ENCODE measurements at places on chromosomes 5 and 9.

DNA sequence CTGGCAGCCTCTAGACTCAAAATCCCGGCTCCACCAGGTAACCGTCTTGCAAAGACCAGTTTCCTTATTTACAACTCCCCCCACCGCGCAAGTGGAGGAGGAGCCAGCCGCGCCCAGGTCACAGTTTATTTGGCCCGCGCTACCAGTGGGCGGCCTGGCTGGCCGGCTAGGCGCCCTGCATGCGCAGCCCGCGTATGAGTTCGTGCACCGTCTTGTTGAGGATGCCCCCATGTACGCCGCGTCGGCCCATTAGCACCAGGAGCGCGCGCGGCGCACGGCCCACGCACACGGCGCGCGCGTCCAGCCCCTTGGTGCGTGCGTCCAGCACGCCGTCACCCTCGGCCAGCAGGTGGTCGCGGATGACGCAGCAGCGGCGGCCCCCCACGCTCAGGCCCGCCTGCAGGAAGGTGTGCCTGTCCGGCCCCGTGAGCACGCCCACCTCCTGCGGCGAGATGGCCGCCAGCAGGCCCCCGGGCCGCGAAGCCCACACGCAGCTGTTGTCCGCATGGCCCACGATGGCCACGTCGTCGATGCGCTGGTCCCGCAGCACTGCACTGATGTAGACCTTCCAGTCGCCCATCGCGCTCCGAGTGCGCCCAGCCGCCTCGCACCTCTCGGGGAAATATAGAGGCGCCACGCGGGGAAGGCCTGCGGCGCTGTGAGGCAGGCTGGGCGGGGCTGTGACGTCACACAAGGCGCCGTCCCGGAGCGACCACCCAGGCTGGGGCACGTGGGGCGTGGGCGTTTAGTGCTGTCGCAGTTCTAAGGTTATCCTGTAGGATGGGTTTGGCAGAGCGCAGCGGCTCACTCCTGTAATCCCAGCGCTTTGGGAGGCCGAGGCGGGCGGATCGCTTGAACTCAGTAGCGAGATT lies at the start of gene PFN3:
Gene PFN3 (minus strand): TSS at position 665 of the 872 bp plus-strand sequence. CDS start 85 bp downstream, at position 580.
- DNase-seq: no peak

GRCh38 chr9:21326526-21327139 lies 8.6 kb downstream of the KLHL9 start:
- peak; percentile 61 for DNase-seq

DNA sequence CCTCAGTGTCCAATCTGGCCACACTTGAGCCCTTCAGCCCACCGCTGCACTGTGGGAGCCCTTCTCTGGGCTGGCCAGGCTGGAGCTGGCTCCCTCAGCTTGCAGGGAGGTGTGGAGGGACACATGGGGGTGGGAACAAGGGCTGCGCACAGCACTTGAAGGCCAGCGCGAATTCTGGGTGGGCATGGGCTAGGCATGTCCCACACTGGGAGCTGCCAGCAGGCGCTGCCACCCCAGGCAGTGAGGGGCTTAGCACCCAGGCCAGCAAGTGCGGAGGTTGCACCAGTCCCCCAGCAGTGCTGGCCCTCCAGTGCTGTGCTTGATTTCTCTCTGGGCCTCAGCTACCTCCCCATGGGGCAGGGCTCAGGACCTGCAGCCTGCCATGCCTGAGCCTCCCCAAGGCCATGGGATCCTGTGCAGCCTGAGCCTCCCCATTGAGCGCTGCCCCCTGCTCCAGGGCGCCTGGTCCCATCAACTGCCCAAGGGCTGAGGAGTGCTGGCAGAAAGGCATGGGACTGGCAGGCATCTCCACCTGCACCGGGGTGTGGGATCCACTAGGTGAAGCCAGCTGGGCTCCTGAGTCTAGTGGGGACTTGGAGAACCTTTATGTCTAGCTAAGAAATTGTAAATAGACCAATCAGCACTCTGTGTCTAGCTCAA lies 148.2 kb downstream of the EMB start:
- no peak for DNase-seq

GRCh38 chr5:142134331-142135010 lies 25.9 kb downstream of the NDFIP1 start:
- no peak for DNase-seq

DNA sequence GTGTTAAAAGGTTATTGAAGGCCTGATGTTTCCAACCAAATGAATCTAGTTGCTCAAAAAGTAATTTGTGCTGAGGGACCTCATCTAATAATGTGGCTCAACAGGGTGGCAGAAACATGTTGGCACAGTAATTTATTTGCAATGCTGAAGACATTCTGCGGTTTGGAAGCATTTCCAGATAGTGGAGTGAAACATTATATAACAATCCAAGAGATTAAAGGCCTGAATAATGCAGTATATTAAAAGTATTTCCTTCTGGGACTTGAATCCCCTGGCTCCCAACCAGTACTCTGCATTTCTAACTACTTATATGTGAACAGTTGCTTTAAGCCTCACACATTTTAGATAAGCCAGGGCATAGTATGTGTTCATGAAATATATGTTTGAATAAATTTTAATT lies 25.9 kb upstream of the ALDH1A1 start:
- no peak for DNase-seq

DNA sequence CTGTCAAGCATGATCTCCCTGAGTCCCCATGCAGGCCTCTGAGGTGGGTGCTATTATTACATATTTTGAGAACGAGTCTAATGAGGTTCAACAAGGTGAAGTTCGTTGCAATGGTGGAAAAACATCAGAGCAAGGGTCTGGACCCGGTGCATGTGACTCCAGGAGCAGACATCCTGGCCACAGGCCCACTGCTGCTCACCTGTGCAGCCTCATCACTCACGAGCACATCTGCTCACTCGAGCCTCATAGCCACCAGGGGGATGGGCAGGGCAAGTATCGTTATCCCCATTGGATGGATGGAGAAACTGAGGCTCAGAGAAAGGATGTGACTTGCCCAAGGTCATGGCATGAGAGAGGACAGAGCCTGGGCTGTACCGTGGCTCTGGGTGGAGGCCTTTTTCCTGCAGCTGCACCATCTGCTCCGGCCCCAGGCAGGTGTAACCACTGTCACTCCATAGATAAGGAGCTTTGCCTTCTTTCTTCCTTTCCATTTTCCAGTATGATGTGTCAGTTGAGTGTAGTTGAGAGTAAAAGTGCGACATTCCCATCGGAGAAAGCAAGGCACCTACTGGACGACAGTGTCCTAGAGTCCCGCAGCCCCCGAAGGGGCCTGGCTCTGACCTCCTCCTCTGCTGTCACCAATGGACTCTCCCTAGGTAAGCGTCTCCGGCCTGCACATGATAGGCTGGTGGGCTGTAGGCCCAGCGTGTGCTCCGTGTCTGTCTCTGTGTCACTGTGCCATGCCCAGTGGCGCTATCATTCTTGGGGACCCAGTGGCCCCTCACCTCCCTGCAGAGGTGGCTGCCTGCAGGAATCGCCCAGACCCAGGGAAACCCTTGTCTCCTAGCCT lies 68.4 kb upstream of the GARNL3 start:
- DNase-seq: no peak

DNA sequence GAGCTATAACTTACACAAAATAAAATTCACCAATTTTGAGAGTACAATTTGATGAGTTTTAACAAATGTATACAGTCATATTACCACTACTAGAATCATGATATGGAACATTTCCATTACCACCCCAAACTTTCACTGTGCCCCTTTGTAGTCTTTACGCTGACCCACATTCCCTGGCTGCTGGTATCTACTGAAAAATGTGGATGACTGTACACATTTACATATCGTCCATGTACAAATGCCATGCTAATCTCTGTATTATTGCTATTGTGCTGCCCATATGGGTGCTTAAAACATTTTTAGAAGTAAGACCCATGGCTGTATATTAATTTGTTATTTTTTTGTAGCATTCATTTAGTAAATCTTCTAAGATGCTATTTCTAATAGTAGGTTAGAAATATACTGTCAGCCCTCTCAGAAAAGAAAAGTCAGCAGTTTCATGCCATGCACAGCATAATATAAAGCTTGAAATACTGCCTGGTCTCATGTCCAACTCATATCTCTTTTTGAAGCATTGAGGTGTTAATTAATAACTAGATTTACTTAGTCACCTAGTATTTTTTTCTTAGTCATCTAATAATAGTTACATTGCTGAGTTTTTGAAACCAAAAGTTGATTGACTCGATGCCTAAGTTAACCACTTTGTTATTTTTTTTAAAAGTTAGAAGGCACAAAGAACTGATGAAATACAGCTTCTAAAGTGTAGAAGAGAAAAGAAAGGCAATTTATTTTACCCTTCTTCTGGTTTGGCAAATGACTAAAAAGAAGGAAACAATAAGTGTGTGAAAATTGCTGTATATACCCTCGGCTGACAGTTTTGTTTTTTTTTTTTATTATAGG lies 188.3 kb upstream of the MEF2C start:
- no peak for DNase-seq

- DNase-seq: no peak
Measured at GRCh38 chr5:150272531-150272930, 17.0 kb downstream of the CAMK2A start.

- no peak for DNase-seq
Measured at GRCh38 chr5:54113060-54113459, 197.3 kb downstream of the ARL15 start.

- no peak for DNase-seq
Measured at GRCh38 chr9:135883410-135884089, 23.8 kb downstream of the CAMSAP1 start.

- DNase-seq: no peak
Measured at GRCh38 chr5:5644249-5644648, 221.8 kb downstream of the ICE1 start.

GRCh38 chr9:109894473-109894872 lies 114.5 kb downstream of the PALM2AKAP2 start:
- DNase-seq: no peak

GRCh38 chr5:72147569-72147968 lies 40.3 kb downstream of the MAP1B start:
- DNase-seq: no peak

DNA sequence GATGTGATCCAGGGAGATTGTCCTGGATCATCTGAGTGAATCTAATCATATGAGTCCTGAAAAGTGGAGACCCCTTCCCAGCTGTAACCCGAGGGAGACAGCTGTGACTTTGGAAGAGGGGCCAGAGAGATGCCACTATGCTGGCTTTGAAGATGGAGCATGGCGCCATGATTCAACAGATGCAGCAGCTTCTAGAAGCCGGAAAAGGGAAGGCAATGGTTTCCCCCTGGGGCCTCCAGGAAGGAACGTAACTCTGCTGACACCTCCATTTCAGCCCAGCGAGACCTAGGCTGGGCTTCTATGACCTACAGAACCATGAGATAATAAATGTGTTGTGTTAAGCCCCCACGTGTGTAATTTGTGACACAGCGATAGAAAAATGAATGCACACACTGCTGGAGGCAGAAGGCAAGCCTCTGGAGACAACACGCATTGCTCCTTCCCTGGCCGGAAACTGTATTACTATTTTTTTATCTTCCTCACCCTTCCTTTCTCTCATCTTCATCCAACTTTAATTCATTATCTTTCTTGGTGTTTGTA lies 16.6 kb upstream of the SARDH start:
- no peak for DNase-seq

GRCh38 chr9:75551861-75552260 lies 338.6 kb upstream of the PCSK5 start:
- no peak for DNase-seq

- no peak for DNase-seq
Measured at GRCh38 chr5:172147857-172148256, 40.2 kb downstream of the STK10 start.

- no peak for DNase-seq
Measured at GRCh38 chr5:1542781-1543180, 19.0 kb upstream of the LPCAT1 start.

- DNase-seq: no peak
Measured at GRCh38 chr5:143469125-143469524, 65.6 kb upstream of the NR3C1 start.

DNA sequence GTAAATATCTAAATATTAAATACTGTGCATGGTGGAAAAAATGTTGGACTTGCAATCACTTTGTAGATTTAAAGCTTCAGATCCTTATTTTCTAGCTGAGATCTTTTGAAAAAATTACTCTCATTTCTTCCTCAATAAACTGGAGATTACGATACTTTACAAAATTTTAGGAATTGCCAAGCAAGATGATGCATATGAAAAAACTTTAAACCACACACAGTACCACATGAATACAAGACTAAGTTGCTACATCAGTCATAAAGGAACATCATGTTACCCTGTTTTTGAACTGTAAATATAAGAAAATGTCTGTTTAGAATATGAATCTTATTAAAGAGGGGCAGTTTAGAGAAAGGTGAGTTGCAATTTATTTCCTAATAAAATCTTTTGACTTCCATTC lies 703.6 kb upstream of the NUDT12 start:
- no peak for DNase-seq

- no peak for DNase-seq
Measured at GRCh38 chr9:117671468-117671867, 32.7 kb upstream of the TLR4 start.

DNA sequence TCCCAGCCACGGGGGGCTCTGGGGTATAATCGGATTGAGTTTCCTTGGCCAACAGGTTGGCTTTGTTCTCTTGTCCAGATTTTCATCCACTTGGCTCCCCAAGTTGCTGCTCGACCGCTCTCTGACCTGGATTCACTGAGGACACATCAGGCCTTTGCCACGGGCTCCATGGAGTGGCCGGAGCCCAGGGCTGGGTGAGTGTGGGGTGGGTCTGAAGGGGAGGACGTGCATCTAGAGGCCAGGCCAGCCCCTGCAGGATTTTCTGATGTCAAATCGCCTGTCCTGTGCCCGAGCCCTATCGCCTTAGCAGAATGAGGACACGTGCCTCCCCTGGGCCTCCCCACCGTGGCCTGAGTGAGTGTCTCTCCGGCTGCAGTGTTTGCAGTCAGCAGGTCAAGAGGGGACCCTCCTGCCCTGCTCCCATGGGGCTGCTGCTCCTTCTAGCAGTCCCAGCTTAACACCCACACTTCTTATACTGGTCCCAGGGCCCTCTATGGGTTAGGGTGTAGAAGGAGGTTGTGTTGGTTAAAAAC lies 89.1 kb upstream of the BOD1 start:
- no peak for DNase-seq

- no peak for DNase-seq
Measured at GRCh38 chr5:71934322-71934721, 173.0 kb upstream of the MAP1B start.

GRCh38 chr5:2188661-2189060 lies 305.9 kb upstream of the IRX4 start:
- DNase-seq: no peak

- DNase-seq: no peak
Measured at GRCh38 chr9:82115331-82115730, 126.8 kb downstream of the SPATA31D1 start.

All from DMS79 treated with DMSO at 0.1 percent for 48 hours (cell line).